ENCODE measurements at places on chromosomes 13 and 19.

- no peak for DNase-seq
Observed at GRCh38 chr13:37645181-37645740, 46.7 kb upstream of the POSTN start.

- DNase-seq, result no peak
Observed at GRCh38 chr13:35884211-35884760, 246.9 kb downstream of the DCLK1 start.

DNA sequence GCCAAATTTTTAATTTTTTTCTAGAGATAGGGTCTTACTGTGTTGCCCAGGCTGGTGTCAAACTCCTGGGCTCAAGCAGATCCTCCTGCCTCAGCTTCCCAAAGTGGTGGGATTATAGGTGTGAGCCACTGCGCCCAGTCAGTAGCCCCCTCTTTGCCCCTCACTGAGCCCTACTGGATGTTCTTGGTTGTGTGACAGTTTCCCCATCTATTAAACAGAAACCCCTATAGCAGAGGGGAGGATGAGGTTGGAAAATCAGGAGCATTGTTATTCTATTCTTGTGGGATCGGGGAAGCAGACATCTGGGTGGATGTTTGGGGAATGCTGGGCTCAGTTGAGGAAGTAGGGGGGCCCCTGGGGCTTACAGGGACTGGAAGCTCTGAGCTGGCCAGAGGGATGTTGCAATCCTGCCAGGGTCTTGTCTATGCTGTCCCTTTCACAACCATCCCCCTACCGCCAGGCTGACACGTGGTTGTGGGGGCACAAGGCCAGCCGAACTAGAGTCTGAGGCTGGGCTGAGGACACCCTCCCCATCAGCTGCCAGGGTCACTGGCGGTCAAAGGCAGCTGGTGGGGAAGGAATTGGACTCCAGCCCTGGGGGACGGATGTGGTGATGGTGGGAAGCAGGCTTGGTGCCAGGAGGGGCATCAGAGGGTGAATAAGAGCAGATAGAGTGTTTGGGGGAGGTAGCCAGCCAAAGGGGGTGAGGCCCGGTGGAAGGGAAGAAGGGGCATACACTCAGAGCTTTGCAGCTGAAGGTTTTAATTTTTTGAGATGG, 10.9 kb downstream of the APOC1 start:
- no peak for DNase-seq

DNA sequence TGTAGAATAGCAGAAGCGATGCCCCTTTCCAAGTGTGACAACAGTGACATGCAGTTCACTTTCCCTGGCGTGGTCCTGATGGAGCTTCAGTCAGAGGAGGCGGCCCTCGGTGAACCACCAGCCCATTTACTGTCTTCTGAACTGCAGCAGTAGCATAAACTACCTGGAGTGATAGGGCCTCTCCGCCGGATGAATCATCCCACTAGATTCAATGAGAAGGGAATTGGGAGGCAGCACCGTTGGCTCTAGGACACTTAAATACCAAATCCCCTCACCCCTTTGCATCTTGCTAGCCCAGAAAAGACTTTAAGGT, 112.8 kb upstream of the GPR12 start:
- no peak for DNase-seq

GRCh38 chr19:13135068-13136062, 14.8 kb downstream of the STX10 start:
- no peak for DNase-seq

DNA sequence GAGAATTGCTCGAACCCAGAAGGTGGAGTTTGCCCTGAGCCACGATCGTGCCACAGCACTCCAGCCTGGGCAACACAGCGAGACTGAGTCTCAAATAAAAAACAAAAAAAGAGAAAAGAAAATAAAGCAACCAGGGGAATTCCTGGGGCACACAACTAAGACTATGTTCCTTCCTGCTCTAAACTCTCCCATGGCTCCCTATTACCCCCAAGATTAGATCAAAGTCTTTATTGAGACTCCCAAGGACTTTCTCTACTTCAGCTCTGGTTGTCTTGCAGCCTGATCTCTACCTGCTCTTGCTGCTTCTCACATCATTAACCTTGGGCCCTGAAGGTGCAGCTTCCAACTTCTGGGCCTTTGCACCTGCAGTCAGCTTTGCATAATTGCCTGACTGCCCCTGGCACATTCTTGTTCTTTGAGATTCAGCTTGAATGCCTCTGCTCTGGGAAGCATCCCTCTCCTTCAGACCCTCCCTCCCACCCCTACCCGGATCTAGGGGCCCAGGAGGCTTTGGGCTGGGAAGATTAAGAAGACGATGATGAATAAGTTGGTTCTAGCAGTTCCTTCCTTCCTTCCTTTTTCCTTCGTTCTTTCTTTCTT, 16.8 kb upstream of the CERS4 start:
- DNase-seq, result no peak

DNA sequence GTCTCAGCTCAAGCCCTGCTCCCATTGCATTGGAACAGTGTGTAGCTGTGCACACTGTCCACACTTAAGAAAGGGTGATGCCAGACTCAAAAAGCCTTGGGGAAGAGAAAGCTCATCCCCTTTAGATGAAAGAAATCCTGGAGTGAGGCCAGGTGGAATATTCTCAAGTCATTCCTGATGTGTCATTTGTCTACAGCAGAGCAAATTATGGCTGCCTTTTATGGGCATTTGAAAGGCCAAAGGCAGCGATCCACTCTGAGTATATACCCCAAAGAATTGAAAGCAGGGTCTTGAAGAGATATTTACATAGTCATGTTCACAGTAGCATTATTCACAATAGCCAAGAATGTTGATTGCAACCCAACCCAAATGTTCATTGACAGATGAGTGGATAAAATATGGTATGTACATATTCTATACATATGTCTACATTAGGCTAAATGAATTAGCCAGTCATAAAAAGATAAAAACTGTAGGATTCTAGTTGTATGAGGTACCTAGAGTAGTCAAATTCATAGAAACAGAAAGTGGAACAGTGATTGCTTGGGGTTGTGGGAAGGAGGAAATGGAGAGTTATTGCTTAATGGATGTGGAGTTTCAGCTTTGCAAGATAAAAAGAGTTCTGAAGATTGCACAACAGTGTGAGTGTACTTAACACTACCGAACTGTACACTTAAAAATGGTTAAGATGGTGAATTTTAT, 214.9 kb downstream of the KCNRG start:
- DNase-seq, result no peak

DNA sequence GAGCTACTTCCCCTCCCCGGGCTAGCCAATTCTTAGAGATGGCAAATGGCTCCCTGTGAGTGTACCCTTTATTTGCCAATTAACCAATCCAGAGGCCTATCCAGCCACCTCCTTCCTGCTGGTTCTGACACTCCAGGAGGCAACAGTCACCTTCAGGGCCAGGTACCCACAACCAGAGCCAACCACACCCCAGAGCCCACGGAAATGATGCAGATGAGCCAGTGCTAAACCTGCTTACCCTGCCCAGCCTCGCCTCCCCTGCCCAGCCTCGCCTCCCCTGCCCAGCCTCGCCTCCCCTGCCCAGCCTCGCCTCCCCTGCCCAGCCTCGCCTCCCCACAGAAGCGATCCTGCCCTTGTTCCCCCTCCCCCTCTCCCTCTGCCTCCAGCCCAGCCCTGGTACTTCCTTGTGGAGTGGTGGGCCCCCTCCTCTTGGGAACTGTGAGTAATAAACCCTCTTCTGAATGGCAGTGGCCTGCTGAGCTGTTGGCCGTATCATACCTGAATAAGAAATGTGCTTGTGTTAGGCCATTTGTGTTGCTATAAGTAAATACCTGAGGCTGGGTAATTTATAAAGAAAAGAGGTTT, 173.8 kb upstream of the RNF113B start:
- DNase-seq, result no peak

DNA sequence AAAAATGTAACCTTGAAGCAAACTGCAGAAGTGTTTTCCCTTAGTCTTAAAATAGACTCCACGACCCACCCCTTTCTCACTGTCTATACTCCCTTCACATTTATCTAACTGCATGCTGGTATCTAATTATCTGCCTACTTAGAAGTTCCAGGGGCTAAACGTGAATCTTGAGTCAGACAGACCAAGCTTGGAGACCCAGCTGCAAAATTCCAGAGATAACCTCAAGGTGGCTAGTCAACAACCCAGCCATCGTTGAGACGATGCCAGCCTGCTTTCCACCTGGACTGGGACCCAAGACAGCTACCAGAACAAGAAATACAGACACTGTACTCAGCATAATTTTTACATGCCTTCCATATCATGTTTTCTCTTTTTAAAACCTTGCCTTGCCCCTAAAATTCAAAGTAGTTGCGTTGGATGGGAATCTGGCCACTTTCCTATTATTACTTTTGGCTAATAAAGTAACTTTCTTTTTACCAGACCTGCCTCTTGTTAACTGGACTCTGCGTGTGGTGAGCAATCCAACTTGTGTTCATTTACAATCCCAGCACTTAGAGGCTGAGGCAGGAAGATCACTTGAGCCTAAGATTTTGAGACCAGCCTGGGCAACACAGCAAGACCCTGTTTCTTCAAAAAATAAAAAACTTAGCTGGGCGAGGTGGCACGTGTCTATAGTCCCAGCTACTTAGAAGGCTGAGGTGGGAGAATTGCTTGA, 82.3 kb downstream of the CDADC1 start:
- no peak for DNase-seq

- no peak for DNase-seq
Observed at GRCh38 chr13:89204435-89204834, 1533.3 kb downstream of the SLITRK5 start.

DNA sequence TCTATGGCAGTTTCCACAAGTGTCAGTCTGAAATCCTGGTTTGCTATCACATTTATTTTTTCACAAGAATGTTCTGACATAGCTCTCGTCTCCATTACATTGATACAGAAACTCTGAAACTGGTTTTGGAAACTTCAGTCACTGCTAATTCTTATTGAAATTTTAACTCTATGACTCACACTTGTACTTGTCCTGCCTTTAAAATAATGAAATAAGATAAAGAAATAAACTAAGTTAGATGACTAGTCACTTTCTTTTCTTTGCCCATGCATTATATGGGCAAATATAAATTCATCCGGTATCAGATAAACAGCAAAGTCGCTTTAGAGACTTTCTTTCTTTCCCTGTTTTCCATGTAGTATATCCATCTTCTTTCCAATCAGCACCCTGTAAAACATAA, 257.5 kb downstream of the PCDH9 start:
- no peak for DNase-seq
